ENCODE measurements at places on chromosomes 7 and 10.

DNA sequence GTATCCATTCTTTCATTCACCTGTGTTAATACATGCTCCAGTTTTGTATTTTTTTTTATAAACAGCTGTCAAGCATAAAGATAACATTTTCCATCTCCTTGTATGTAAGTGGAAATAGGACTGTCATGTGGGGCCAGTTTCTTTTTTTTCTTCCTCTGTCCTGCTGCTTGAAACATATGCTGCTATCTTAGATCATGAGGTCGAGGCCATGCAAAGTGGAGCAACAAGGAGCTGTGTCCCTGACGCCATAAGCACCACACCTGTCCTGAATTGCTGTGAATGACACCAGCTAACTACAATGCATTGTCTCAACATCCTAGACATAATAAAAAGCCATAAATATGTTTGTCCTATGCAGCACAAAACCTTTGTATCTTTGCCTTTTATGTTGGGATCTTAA, 37.7 kb upstream of the SLC26A4 start:
- DNase-seq: no peak

GRCh38 chr7:38066391-38066790, 111.7 kb upstream of the STARD3NL start:
- DNase-seq: no peak

DNA sequence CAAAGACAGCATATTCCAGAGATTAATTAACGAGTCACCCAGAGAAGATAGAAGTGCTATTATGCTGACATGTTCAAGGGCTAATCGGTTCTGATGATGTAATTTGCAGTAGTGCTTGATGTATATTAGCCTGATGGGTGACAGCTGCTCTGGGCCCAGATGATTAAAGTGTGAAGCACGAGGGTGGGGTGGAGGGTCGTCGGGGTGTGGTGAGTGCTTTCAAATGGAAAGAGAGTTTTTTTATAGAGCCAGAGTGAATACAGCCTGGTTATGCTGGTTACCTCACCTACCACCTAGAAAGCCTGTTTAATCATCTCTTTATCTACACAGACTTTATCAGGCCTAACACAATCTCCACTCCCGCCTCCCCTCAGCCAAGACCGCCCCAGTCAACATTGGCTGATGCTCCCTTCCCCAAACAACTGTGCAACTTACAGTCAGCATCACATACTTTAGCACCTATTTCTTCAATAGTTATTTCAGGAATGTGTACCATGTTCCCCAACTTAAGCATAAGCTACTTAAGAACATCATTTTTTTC, 11.5 kb upstream of the STN1 start:
- DNase-seq: no peak

DNA sequence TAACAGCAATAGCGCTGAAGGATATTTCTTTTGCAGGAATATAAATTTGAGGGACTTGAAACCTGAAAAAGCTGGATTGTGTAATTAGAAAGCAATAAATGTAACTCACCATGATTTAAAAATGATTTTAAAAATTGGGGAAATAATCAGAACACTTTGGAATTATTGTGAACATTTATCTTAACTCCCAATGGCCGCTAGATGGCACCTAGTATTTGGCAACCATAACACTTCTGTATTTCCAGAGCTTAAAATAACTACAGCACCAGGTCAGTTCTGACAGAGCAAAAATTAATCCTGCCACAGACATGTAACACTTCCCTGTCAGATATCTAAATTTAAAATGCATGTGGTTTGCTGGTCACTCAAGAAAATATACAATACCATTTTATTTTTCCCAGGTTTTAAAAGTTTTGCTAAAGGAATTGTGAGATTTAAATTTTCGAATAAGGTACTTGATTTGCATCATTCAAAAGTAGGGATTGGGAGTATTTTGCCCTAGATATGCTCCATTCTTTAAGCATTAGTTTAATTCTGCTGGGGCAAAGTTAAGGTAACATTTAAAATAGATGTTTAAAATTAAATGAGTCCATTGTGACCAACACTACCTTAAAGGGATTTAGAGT, 144.5 kb downstream of the PPP1R3A start:
- DNase-seq: no peak

DNA sequence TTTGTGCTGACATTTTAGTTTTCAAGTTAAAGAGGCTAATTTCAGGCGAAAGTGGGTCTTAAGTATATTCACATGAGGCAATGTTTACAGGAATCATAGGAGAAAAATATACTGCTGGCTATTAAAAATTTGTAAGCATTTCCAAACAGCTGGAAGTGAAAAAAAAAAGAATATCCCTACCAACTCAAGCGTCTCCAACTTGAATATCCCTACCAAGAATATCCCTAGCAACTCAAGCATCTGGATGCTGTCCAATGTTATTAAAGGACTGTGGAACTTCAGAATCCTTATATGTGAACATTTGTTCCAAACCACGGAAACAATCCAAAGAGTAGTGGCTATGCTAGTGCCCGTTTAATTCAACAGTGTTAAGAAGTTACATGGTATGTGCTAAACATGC, 1303.0 kb downstream of the GATA3 start:
- DNase-seq: no peak

Data from GF-D8 (cell line).